ENCODE measurements at places on chromosomes 4 and X. TPM values are rescaled to one million over a fixed set of nuclear protein-coding genes. Genes with fewer than 3 reads are reported as not detected.

Gene LUZP4
- total RNA-seq = not detected

Gene MAGEA8
- total RNA-seq = not detected

Gene CFI
- not detected for total RNA-seq

Gene APEX2
- 36.1 TPM for total RNA-seq

DNA sequence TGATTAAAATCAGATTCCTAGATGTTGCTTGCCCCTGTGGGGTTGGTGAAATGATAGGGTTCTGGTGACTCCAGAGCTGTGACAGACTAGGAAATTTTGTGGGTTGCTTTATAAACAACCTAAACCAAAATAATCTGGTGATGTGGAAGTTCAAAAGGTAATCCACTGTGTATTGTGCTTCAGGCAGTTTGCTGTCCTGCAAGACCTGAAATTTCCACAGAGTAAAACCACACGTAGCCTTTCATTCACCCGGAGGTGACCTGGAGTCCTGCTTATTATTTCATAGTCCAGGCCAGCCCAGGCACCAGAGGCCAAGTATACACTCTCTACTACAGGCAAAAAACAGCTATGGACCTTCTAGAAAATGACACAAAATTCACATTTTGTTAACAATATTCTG, 114.6 kb upstream of the CBR4 start:
- H3K27me3 ChIP-seq = no peaks in the 10 kb centered on the region
- H3K27ac ChIP-seq = no peak overlapping the region
- no peaks in the 10 kb centered on the region for H3K36me3 ChIP-seq
- DNase-seq = no peak
- H3K4me1 ChIP-seq = no peaks in the 10 kb centered on the region

- no peak for DNase-seq
- H3K27me3 ChIP-seq = peaks cover 2% of the 10 kb centered on the region
- H3K27ac ChIP-seq = no peak overlapping the region
- no peak overlapping the region for H3K4me3 ChIP-seq
- H3K4me1 ChIP-seq = no peaks in the 10 kb centered on the region
These were observed 28.5 kb downstream of the ANXA10 start for GRCh38 chr4:168120811-168121210.

- H3K36me3 ChIP-seq = no peaks in the 10 kb centered on the region
- no peaks in the 10 kb centered on the region for H3K27me3 ChIP-seq
- no peaks in the 10 kb centered on the region for H3K4me1 ChIP-seq
- H3K4me3 ChIP-seq = no peak overlapping the region
These were observed 1242.8 kb upstream of the DIAPH2 start for GRCh38 chrX:95441836-95442235.

Gene MAGEA1
- total RNA-seq = not detected

DNA sequence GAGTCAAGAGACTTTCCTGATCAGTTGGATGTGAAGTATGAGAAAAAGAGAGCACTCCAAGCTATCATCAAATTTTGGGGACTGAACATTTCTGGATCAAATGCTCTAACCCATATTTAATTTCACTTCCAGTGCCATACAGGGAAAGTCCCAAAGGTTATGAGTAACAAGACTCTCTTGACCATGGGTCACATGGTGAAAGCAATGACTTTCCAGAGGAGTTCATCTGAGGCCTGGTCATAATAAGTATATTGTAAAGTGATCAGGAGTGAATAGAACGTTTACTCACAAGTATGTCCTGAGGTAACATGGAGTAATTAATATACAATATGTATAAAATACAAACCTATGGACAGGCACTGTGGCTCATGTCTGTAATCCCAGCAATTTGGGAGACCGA, 40.7 kb upstream of the ARMCX5 start:
- no peak for DNase-seq
- H3K36me3 ChIP-seq = no peaks in the 10 kb centered on the region
- no peak overlapping the region for H3K4me3 ChIP-seq
- no peak overlapping the region for H3K27ac ChIP-seq

DNA sequence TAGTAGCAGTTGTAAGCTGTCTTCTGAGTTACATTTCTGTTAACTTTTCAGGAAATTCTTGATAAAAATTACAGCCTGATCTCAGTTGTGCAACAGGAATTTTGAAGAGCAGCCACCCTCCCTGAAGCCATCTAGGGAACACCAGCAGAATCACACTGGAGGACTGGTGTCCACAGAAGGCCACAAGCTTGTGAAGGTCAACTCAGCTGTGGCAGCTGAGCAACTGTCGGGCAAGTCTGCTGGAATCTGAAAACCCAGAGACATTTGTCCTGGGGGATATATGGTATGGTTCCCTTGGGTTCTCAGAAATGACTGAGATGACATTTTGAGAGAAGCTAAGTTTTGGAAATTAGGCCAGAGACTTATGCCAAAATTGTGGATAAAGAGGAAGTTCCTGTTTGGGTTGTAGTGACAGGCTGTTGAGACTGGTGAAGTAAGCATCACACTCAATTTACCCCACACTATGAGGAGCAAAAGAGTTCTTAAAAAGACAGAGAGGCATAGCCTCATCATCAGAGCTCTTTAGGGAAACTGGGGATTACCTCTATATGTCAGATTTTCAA, 78.1 kb upstream of the TNIP3 start:
- H3K36me3 ChIP-seq = no peaks in the 10 kb centered on the region
- H3K4me1 ChIP-seq = peaks cover 35% of the 10 kb centered on the region

DNA sequence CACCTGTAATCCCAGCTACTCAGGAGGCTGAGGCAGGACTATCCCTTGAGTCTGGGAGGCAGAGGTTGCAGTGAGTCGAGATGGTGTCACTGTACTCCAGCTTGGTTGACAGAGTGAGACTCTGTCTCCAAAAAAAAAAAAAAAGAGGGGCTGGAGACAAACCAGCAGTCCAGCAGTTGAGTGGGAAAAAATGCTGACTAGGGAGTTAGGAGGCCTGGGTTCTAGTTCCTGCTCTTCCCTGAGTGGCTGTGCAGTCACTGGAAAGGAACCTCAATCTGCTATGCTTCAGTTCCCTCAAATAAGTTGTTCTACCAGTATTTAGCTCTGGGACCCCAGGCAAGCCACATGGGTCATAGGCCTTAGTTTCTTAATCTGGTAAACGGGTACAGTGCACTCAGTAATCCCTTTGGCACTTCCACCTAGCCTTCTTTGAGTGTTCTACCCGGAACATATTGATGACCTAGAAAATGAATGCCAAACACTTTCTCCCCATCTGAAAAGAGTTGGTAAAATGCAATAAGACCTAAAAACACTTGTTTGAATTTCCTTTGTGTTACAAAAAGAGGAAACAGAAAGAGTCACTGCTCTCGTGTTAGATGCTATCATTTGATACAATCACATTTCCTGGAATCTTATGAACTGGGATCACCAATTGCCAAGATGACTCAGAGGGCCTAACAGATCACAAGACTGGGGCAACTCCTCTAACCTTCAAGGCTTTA, 99.3 kb upstream of the EGFL6 start:
- peaks cover 2% of the 10 kb centered on the region for H3K36me3 ChIP-seq
- H3K4me1 ChIP-seq = peaks cover 24% of the 10 kb centered on the region
- peak overlapping the region; percentile 10 for H3K27ac ChIP-seq
- DNase-seq = no peak
- H3K27me3 ChIP-seq = no peaks in the 10 kb centered on the region
- no peak overlapping the region for H3K4me3 ChIP-seq

GRCh38 chr4:89939994-89940393, 45.3 kb downstream of the MMRN1 start:
- no peaks in the 10 kb centered on the region for H3K4me1 ChIP-seq
- no peak overlapping the region for H3K4me3 ChIP-seq
- no peak overlapping the region for H3K27ac ChIP-seq
- H3K36me3 ChIP-seq = no peaks in the 10 kb centered on the region

Gene IL1RAPL2
- not detected for total RNA-seq

- H3K36me3 ChIP-seq = peaks cover 43% of the 10 kb centered on the region
- peak; percentile 62 for DNase-seq
- peaks cover 11% of the 10 kb centered on the region for H3K4me1 ChIP-seq
- H3K4me3 ChIP-seq = no peak overlapping the region
- H3K27me3 ChIP-seq = no peaks in the 10 kb centered on the region
These were observed 13.1 kb upstream of the SLC9B1 start for GRCh38 chr4:103032574-103032973.

- no peaks in the 10 kb centered on the region for H3K4me1 ChIP-seq
- no peak overlapping the region for H3K27ac ChIP-seq
- H3K36me3 ChIP-seq = no peaks in the 10 kb centered on the region
- H3K4me3 ChIP-seq = no peak overlapping the region
These were observed 18.6 kb downstream of the PSMD10 start for GRCh38 chrX:108072746-108073145.

GRCh38 chr4:2733001-2733843, 22.9 kb downstream of the TNIP2 start:
- H3K36me3 ChIP-seq = peaks cover 46% of the 10 kb centered on the region
- H3K27me3 ChIP-seq = no peaks in the 10 kb centered on the region
- DNase-seq = no peak
- H3K27ac ChIP-seq = no peak overlapping the region
- peaks cover 4% of the 10 kb centered on the region for H3K4me1 ChIP-seq
- H3K4me3 ChIP-seq = no peak overlapping the region

GRCh38 chr4:22410645-22411247, 105.1 kb downstream of the ADGRA3 start:
- no peak overlapping the region for H3K4me3 ChIP-seq
- no peak overlapping the region for H3K27ac ChIP-seq
- H3K36me3 ChIP-seq = peaks cover 2% of the 10 kb centered on the region
- DNase-seq = no peak
- H3K4me1 ChIP-seq = no peaks in the 10 kb centered on the region
- no peaks in the 10 kb centered on the region for H3K27me3 ChIP-seq

GRCh38 chrX:7088968-7089615, 58.4 kb upstream of the STS start:
- H3K27ac ChIP-seq = peak overlapping the region; percentile 15
- peaks cover 32% of the 10 kb centered on the region for H3K4me1 ChIP-seq
- H3K27me3 ChIP-seq = peaks cover 3% of the 10 kb centered on the region
- peaks cover 5% of the 10 kb centered on the region for H3K36me3 ChIP-seq

Gene SCML1
- total RNA-seq = 1.7 TPM

Gene DSPP
- total RNA-seq = not detected

Gene TBC1D9
- total RNA-seq = not detected

GRCh38 chr4:137432446-137433311, 99.6 kb downstream of the PCDH18 start:
- H3K4me3 ChIP-seq = no peak overlapping the region
- DNase-seq = no peak
- H3K4me1 ChIP-seq = no peaks in the 10 kb centered on the region

GRCh38 chr4:175436196-175436595, 375.9 kb downstream of the GPM6A start:
- no peaks in the 10 kb centered on the region for H3K27me3 ChIP-seq
- H3K4me1 ChIP-seq = no peaks in the 10 kb centered on the region
- no peak for DNase-seq
- no peaks in the 10 kb centered on the region for H3K36me3 ChIP-seq

Gene SLC25A14
- 9.1 TPM for total RNA-seq

Gene USP51
- total RNA-seq = 2.6 TPM

GRCh38 chr4:143391895-143392294, 55.2 kb downstream of the GAB1 start:
- no peaks in the 10 kb centered on the region for H3K4me1 ChIP-seq
- H3K27ac ChIP-seq = no peak overlapping the region
- no peaks in the 10 kb centered on the region for H3K36me3 ChIP-seq

DNA sequence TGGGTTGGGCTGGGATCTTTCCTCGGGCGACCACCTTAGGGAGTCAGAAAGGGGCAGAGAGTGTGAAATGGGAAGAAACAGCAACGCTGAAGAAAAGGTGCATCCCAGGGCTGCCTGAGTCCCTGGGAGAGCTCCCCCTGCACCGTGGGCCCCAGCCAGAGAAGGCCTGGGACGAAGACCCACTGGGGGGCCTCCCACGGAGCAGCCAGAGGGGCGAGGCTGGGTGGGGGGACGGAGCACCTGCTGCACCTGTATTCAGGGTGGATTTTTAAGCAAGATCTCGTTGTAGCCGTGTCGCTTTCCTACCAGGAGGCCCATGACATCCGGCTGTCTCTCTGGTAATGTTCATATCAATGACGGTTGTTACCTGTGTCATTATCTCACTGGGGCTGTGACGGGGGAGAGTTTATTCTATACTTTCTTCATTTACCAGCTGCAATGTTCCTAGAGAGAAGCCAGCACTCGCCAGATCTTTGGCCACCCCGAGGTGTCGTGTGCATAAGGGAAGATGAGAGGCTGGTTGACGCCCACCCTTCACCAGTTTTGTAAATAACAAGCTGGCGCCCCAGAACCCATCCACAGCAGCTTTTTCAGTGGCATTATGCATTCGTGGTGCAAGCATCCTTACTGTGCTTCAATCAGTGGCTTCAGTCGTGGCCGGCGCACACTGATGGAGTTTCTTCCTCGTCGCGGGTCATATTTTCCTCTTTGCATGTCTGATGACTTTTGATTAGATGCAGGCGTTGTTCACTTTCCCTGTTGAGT, 5.6 kb upstream of the PCGF3 start:
- peaks cover 18% of the 10 kb centered on the region for H3K4me1 ChIP-seq
- no peaks in the 10 kb centered on the region for H3K36me3 ChIP-seq

DNA sequence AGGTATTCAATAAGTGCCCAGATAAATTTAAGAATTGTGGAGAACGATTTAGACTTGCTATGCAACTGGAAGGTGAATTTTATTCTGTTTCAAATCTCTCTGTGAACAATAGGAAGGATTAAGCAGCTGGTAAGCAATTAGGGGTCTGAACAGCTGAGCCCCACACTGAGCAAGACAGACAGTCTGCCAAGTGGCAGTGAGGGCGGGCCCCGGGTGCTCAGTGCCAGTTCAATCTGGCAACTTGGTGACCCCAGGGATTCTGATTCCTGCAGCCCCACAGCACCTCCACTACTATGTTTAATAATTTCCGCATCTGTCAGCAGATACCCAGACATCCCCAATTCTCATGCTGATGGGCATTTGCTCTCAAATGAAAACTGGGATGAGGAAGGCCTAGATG, 317.3 kb downstream of the PPP1R2C start:
- no peak overlapping the region for H3K4me3 ChIP-seq
- DNase-seq = no peak
- H3K36me3 ChIP-seq = no peaks in the 10 kb centered on the region
- H3K4me1 ChIP-seq = no peaks in the 10 kb centered on the region

DNA sequence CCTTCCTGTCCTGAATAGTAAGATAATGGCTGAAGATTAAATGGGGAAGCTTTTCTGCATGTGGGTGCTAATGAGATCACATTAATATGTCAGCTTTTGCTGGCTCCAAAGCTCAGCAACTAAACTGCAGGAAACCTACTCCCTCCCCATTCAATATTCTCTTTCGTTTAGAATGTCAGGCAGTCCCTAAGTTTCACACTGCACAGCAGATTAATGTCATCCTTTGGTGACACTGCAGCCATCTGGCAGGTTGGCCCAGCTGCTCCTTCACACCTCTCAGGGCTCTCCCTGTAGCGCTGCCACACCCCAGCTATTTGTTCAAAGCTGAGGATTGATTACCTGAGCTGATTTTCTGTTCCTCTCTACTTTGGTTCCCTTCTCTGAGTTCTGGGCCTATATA, 110.5 kb downstream of the KDR start:
- no peak overlapping the region for H3K27ac ChIP-seq
- H3K36me3 ChIP-seq = no peaks in the 10 kb centered on the region
- H3K27me3 ChIP-seq = peaks cover 3% of the 10 kb centered on the region
- no peak overlapping the region for H3K4me3 ChIP-seq
- no peaks in the 10 kb centered on the region for H3K4me1 ChIP-seq
